ENCODE measurements at places on chromosomes 16 and 17.
A peak's percentile ranks its signal among the peaks of the same experiment; 100 is the strongest.

- DNase-seq: no peak
These were observed 8.9 kb downstream of the CFAP20 start for GRCh38 chr16:58120234-58120633.

GRCh38 chr16:56389554-56389953, 35.8 kb downstream of the AMFR start:
- no peak for DNase-seq

DNA sequence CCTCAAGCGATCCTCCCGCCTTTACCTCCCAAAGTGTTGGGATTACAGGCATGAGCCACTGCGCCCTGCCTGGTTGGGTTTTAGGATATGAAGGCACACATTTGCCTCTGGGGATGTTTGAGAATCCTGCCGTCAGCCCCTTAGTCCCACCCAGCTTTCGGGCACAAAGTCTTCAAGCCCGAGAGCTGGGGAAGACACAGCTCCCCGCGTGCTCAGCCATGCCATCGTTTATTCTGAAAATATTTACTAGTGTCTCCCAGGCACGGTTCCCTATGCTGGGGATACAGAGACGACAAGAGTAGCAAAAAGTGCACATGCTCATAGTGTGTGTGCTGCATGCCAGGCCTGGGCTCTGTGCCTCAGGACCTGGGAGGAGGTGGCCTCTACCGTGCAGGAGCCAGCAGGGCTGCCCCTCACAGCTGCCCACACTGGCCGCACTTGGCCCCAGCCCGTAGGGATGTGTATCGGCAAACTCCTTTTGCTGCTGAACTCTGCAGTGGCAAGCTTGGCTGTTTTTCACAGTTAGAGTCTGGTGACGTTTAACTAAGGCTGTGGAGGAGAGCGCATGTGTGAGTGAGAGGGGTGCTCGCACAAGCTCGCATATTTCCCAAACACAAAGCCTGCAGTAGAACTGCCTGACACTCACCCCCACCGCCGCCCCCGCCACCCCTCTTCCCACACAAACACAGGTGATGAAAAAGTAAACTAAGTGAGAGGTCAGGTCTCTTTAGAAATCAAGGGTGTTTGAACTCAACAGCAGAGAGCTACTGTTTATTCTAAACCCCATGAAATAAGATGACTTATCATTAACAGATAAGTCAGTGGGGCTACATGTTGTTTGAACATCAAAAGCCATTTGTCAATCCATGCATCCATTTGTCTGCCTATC, 266.4 kb downstream of the MRTFB start:
- no peak for DNase-seq

DNA sequence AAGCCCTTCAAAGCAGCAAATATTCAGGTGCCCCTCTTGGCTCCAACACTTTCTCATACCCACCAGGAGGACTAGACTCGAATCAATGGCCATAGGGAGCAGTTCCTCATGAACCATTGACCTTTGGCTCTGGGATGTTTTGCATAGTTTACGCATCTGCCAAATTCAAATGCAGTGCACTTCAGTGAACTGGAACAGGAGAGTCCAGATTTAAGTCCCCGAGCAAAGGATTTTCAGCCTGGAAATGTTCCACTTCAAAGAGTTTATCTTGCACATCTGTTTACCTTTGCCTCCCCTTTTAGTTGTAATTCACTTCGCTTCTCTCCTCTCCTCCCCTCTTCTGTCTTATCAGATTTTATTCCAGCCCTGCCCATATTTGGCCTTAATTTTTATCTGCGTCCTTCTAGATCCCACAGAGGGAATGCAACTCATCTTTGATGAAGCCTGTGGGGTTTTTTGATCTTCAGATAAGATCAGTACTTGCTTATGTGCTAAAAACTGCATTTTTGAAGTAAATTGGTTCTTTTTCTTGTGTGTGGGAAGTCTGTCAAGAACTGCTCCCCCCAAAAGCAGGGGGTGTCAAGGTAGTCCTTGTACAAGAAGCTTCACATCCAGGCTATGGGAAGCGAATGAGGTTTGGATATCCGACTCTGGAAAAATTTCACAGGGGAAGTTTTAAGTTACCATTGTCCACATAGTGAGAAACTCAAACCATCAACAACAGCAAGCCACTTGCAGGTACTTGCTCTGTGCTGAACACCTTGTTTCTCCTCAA, 281.6 kb downstream of the RBFOX1 start:
- DNase-seq: no peak

DNA sequence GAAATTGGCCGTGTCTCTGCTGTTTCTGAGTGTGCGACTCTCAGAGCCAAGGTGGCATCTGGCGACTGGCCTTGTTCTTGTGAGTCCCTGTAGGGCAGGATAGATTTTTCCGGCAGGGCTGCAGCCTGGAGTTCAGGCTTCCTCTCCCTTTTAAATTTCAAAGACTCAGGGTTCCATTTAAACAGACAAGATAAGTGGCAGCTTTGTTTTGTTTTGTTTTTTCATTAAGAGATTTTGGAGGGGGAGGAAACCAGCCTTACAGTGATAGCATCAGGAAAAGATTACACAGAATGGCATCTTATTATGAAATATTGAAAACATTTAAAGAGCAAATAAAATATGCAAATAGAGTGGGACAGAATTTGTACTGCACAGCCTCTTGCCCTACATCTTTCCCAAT, 151.3 kb downstream of the RPTOR start:
- DNase-seq: no peak

- DNase-seq: no peak
These were observed 58.1 kb downstream of the ZDHHC7 start for GRCh38 chr16:84953190-84953746.

DNA sequence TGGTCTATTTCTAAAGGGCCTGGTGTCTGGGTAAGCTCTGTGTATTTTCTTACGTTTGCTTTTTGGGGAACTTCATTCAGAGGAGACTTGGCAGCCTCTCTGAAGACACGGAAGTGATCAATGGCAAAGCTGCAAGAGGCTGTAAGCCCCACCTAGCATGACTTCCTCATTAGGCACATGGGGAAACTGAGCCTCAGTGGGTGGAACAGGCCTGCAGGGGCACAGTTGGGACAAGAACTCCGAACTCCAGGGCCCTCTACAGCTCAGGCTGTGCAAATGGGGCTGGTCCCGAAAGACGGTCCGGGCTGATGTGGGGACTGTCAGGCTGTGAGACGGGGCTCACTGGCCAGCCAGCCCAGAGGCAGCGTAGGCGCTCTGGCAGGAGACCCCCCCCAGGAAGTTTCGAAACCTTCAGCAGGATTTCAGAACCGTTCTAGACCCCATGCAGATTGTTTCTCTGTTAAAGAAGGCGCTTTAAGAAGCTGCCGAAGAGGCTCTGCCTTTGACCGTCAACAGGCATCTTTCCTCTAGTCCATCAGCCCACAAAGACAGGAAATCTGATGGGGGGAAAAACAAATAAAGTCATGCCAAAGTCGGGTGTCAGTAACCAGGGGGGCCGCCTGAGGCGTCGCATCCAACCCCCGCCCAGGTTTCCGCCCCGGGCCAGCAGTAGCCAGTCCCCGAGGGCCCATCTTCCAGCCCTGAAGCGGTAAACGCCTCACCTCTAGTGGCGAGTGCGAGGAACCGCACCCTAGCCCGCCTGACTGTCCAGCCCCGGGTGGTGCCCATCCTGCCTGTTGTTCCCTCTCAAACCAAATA, 79.8 kb upstream of the TBC1D3K start:
- peak; percentile 23 for DNase-seq

All from T-cell (primary cell).